ENCODE measurements at places on chromosomes 13 and 19. TPM values are rescaled to one million over a fixed set of nuclear protein-coding genes. Genes with fewer than 3 reads are reported as not detected.

The MPV17L2 gene
- total RNA-seq = 14.3 TPM

The IGSF23 gene
- not detected for total RNA-seq

The SYT5 gene
- not detected for total RNA-seq

The SOX1 gene
- not detected for total RNA-seq

The PRDX2 gene
- 206 TPM for total RNA-seq

The CD70 gene
- total RNA-seq = not detected

The GAS6 gene
- total RNA-seq = 69.9 TPM

The NEK5 gene
- total RNA-seq = not detected

The PTH2 gene
- total RNA-seq = not detected

The NLRP4 gene
- not detected for total RNA-seq

The COMP gene
- total RNA-seq = not detected

The PRR36 gene
- not detected for total RNA-seq

The PSG4 gene
- 35.3 TPM for total RNA-seq

The PSG2 gene
- not detected for total RNA-seq

The HIPK4 gene
- 0.39 TPM for total RNA-seq

The CLDND2 gene
- not detected for total RNA-seq

All from placental epithelial cell (primary cell).